Metanephros (tissue), 2 donors: ENCODE measurements at places on chromosomes 7 and 10. TPM values are rescaled to one million over a fixed set of nuclear protein-coding genes. Genes with fewer than 3 reads are reported as not detected.

CCDC7 gene
- total RNA-seq = 20.4 TPM

CCM2 gene
- 29.3 TPM for total RNA-seq

SLC39A12 gene
- total RNA-seq = not detected

SPDYE3 gene
- not detected for total RNA-seq

CUZD1 gene
- total RNA-seq = 0.29 TPM

PON1 gene
- 0.12 TPM for total RNA-seq

COL1A2 gene
- 1,434 TPM for total RNA-seq

OPN4 gene
- not detected for total RNA-seq

BUB3 gene
- total RNA-seq = 177 TPM

VWDE gene
- 3.1 TPM for total RNA-seq

PRPS1L1 gene
- total RNA-seq = not detected

TMEM213 gene
- 43.8 TPM for total RNA-seq

RET gene
- total RNA-seq = 16.9 TPM

NPC1L1 gene
- 1.2 TPM for total RNA-seq

GBX1 gene
- 0.64 TPM for total RNA-seq

PLPP4 gene
- 5.2 TPM for total RNA-seq

NPY gene
- total RNA-seq = 2.9 TPM

BNIP3 gene
- total RNA-seq = 56.3 TPM

TAS2R39 gene
- total RNA-seq = not detected

SH2D4B gene
- 0.12 TPM for total RNA-seq

TMEM139 gene
- total RNA-seq = 18.1 TPM

MINDY3 gene
- total RNA-seq = 36.3 TPM

NPY4R gene
- not detected for total RNA-seq

CABCOCO1 gene
- 1.4 TPM for total RNA-seq

MRC1 gene
- total RNA-seq = 16.8 TPM
